Bronchus fibroblast of lung (primary cell): ENCODE measurements at places on chromosomes 2 and 18. TPM values are rescaled to one million over a fixed set of nuclear protein-coding genes. Genes with fewer than 3 reads are reported as not detected.

TBR1 gene
- not detected in 2 replicates for total RNA-seq

XIRP2 gene
- total RNA-seq, result under 0.01 and 0.17 TPM in 2 replicates

KCNS3 gene
- 1.3 and 2.7 TPM in 2 replicates for total RNA-seq

MAP4K3 gene
- total RNA-seq, result 14.7 and 18.7 TPM in 2 replicates

SRD5A2 gene
- not detected in 2 replicates for total RNA-seq

SLC9A4 gene
- not detected in 2 replicates for total RNA-seq

EGR4 gene
- not detected in 2 replicates for total RNA-seq

VSNL1 gene
- 0.17 and 1.0 TPM in 2 replicates for total RNA-seq

C18orf32 gene
- 11.9 and 18.5 TPM in 2 replicates for total RNA-seq

CABLES1 gene
- total RNA-seq, result 1.5 and 1.8 TPM in 2 replicates

FBXO41 gene
- 1.6 and 1.7 TPM in 2 replicates for total RNA-seq

LYPD1 gene
- 0.34 and 1.2 TPM in 2 replicates for total RNA-seq

MXD1 gene
- 1.3 and 2.2 TPM in 2 replicates for total RNA-seq

CELF4 gene
- total RNA-seq, result not detected in 2 replicates

FAM161A gene
- total RNA-seq, result 1.9 and 3.4 TPM in 2 replicates

ALPI gene
- total RNA-seq, result not detected in 2 replicates

RAB27B gene
- 1.3 and 3.6 TPM in 2 replicates for total RNA-seq

PRKCE gene
- 3.7 and 4.3 TPM in 2 replicates for total RNA-seq

TUBA3E gene
- total RNA-seq, result not detected in 2 replicates

DNER gene
- total RNA-seq, result 3.0 and 3.4 TPM in 2 replicates

ZNF892 gene
- 2.2 and 2.8 TPM in 2 replicates for total RNA-seq

MYCN gene
- total RNA-seq, result not detected in 2 replicates

ZNF521 gene
- total RNA-seq, result 18.4 and 55.1 TPM in 2 replicates

NYAP2 gene
- not detected in 2 replicates for total RNA-seq

OTOS gene
- total RNA-seq, result not detected in 2 replicates

TXNDC9 gene
- 41.6 and 55.0 TPM in 2 replicates for total RNA-seq

IL1RL1 gene
- 0.17 and 0.89 TPM in 2 replicates for total RNA-seq

UBR3 gene
- total RNA-seq, result 9.1 and 10.4 TPM in 2 replicates

FIGN gene
- 0.74 and 2.2 TPM in 2 replicates for total RNA-seq

IL37 gene
- not detected in 2 replicates for total RNA-seq

PXDN gene
- 153 and 161 TPM in 2 replicates for total RNA-seq

RBM43 gene
- total RNA-seq, result 3.1 and 4.2 TPM in 2 replicates

GALR1 gene
- total RNA-seq, result not detected in 2 replicates

CCDC121 gene
- total RNA-seq, result 1.0 and 1.2 TPM in 2 replicates

PTRHD1 gene
- 34.6 and 36.3 TPM in 2 replicates for total RNA-seq

NEU2 gene
- total RNA-seq, result not detected in 2 replicates

TMEFF2 gene
- 17.0 and 19.3 TPM in 2 replicates for total RNA-seq

UNC80 gene
- total RNA-seq, result not detected in 2 replicates

CCBE1 gene
- total RNA-seq, result 52.3 and 55.1 TPM in 2 replicates

PPP1R1C gene
- total RNA-seq, result 0.15 and 0.34 TPM in 2 replicates

ORC4 gene
- 42.2 and 54.1 TPM in 2 replicates for total RNA-seq

MALL gene
- total RNA-seq, result 6.7 and 9.8 TPM in 2 replicates

CRYBA2 gene
- not detected in 2 replicates for total RNA-seq

HOXD8 gene
- not detected in 2 replicates for total RNA-seq

DGUOK gene
- total RNA-seq, result 88.1 and 89.5 TPM in 2 replicates

EMILIN2 gene
- total RNA-seq, result 11.9 and 15.3 TPM in 2 replicates

ANKRD30B gene
- under 0.01 TPM in 1 of 2 replicates, not detected in the other for total RNA-seq

VWA3B gene
- not detected in 2 replicates for total RNA-seq

TUBA3D gene
- not detected in 2 replicates for total RNA-seq

ARHGEF33 gene
- total RNA-seq, result 1.5 TPM in 1 of 2 replicates, not detected in the other

CBLN2 gene
- not detected in 2 replicates for total RNA-seq

IGFBP5 gene
- total RNA-seq, result 11.6 and 13.7 TPM in 2 replicates

PLEKHB2 gene
- 46.2 and 54.5 TPM in 2 replicates for total RNA-seq

VWC2L gene
- not detected in 2 replicates for total RNA-seq

SPP2 gene
- not detected in 2 replicates for total RNA-seq

RGPD4 gene
- total RNA-seq, result not detected in 2 replicates

DUSP2 gene
- 1.0 and 1.2 TPM in 2 replicates for total RNA-seq

SPDYA gene
- total RNA-seq, result 0.15 and 0.17 TPM in 2 replicates

PLCL1 gene
- under 0.01 and 0.17 TPM in 2 replicates for total RNA-seq
